OCI-LY7 (cell line): ENCODE measurements at places on chromosomes 1 and 21.
A peak's percentile ranks its signal among the peaks of the same experiment; 100 is the strongest.

DNA sequence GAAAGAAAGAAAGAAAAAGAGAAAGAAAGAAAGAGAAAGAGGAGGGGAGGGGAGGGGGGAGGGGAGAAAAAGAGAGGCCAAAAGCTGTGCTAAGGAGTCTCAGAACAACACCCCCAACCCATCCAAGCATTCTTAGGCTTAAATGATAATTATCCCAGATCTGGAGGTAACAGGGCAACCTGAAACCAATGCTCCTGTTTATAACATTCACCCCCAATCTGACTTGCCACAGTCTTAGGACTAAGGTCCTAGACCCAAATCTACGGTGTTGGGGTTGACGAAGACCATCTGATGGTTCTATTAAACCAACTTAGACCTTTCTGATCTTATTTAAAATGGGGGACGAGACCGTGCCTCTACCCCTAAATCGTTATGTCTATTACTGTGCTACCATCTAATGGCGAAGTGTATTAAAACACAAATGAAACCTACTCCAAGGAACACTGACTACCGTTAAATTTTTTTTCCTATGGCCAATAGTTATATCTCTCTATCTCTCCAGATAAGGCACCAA, 119.3 kb upstream of the CDC42BPA start:
- peak; percentile 3 for DNase-seq

DNA sequence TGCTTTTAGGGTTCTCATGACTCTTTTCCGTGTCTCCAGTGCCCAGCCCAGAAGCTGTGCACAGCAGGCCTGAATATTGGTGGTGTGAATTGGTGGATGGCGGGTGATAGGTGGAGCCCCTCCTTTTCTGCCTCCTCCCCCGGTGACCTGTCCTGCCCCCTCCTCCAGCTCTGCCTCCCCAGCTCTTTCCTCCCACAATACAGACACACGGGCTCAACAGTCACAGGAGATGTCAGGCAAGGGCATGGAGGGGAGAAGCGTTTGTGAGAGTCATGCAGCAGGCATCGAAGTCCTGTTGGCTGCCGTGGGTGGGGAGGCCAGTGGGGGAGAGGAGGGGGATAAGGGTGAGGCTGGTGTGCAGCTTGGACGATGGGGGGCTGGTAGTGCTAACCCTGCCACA, 17.3 kb upstream of the TTC4 start:
- no peak for DNase-seq

- peak; percentile 28 for DNase-seq
These were observed 44.7 kb upstream of the GOLT1A start for GRCh38 chr1:204258213-204259115.

DNA sequence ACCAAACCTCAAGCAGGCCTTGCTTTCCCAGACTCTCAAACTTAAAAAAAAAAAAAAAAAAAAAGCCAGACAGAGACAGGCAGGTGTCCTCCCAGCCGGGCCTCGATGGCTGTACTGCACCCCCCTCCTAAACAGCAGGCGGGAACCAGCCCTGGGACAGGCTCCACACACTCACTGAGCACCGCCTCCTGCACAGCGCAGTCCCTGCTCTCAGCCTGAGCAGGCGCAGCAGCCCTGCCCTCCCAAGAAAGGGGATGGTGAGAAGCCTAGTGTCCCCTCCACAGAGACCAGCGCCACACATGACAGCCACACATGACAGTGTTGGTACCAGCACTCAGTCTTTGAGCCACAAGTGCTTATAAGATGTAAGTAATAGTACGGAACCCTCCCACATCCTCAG, 11.9 kb downstream of the MX2 start:
- no peak for DNase-seq

GRCh38 chr1:109488201-109488600, 4.5 kb downstream of the ATXN7L2 start:
- DNase-seq, result no peak

GRCh38 chr1:154547105-154547732, 11.2 kb downstream of the UBE2Q1 start:
- no peak for DNase-seq

- DNase-seq, result no peak
These were observed at the start of gene DHRS3 for GRCh38 chr1:12617901-12618660. Gene DHRS3 (minus strand): TSS chr1:12618210. CDS start chr1:12617348, 862 bp downstream.

- peak; percentile 13 for DNase-seq
These were observed 60.0 kb upstream of the HMCN1 start for GRCh38 chr1:185674201-185674600.

- no peak for DNase-seq
These were observed 54.1 kb downstream of the CHD5 start for GRCh38 chr1:6126028-6126427.

GRCh38 chr1:224368409-224368808, 11.7 kb downstream of the CNIH4 start:
- DNase-seq, result no peak

DNA sequence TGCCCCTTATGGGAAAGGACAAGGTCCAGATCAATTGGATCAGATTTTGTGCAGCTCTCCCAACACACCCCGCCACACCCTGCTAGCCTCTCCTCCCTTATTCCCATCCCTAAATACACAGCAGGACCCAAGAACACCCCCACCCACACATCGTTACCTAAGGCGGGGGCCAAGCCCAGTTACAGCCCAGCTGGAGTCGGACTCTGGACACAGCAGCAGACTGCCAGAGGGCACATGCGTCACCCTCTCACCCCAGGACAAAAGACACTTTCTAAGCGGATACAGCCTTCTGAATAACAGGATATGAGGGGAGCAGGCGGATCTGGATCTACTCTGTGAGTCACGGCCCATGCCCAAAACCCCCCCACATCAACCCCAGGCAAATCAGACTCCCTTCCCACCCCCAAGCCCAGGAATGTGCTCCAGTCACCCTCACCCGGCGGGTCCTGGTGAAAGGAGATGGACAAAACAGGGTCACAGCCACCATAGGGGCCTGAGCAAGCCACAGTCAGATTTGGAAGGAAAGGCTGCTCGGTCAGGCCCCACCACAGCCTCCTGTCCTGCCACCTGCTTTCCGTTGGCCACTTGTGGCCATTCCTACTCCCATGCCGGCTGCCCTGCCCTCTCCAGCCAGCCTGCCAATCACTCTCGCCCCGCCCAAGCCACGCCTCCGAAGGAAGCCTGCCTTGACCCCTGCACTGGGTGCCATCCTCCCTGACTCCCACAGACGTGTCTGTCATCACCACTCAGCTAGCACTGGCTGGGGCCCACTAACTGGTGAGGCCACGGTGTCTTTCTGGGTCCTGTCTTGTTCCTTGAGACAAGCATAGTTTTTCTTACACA, 4.0 kb downstream of the S100A16 start:
- no peak for DNase-seq

DNA sequence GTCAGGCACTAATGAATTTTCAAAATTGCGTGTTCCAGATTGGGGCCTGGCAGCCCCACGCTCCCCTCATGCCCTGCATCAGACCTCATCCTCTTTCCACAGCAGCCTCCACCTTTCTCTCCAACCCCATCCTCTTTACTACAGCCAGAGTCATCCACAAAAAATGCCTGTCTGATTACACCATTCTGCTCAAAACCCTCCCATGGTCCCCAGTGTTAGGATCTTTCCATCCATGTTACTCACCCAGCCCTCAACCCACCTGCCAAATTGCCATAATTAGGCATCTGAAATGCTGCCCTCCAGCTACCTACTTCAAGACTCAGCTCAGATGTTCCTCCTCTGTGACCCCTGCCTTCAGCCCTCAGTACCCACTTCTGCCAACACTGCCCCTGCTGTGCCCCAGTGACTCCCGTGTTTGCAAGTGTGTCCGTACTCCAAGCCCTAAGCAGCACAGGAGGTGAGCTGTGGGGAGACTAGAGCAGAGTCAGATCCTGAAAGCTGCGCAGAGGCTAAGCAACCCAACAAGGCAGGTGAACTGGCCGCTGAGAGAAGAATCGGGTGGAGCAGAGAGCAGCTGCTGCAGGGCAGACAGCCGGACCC, 715 bp upstream of the ARTN start:
- DNase-seq, result no peak

DNA sequence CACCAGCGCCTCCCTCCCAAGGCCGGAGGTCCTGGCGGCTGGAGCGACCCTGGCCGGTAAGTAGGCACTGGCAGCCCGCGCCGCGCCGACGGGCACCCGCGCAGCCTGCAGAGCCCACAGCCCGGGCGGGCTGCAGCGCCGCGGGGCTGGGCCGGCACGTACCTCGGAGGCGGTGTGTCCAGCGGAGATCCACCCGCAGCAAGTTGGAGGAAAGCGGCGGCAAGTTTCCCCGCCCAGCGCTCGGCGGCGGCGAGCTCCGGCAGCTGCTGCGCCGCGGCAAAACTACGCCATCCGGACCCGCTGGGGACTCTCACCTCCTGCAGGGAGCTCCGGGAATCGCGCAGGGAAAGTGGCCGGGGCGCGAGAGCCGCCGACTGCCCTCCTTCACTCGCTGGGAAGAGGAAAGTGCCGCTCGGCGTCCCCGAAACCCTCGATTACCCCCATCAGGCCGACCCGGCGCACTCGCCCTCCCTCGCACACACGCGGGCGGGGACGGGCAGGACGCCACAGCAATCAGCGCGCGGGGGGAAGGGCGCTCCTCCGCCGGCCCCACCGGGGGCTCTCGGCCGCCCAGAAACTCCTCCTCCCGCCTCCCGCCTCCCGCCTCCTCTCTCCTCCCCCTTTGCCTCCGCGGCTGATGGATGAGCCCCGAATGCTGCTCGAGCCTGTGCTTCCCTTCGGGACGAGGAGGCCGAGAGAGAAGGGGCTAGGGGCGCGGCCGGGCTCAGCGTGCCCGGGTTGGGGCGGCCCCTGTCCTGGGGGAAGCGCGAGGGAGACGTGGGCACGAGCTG, at the start of gene TGFBR3:
TSS of gene TGFBR3 (minus strand) at position 436 of the 791 bp plus-strand sequence. CDS start 24,620 bp downstream, outside the sequence.
- DNase-seq, result no peak

- DNase-seq, result no peak
These were observed 889.2 kb downstream of the TTLL7 start for GRCh38 chr1:83109692-83110091.

- no peak for DNase-seq
These were observed 46.1 kb downstream of the RAVER2 start for GRCh38 chr1:64790832-64791487.

- no peak for DNase-seq
These were observed 109.0 kb upstream of the ETV3 start for GRCh38 chr1:157247005-157247763.

- DNase-seq, result peak; percentile 15
These were observed 280.8 kb downstream of the SPATA17 start for GRCh38 chr1:217911908-217912307.

GRCh38 chr1:173280899-173281660, 73.9 kb upstream of the TNFSF4 start:
- no peak for DNase-seq

GRCh38 chr1:228305721-228306152, 97.9 kb downstream of the OBSCN start:
- no peak for DNase-seq
